ENCODE measurements at places on chromosomes 5 and 9. TPM values are rescaled to one million over a fixed set of nuclear protein-coding genes. Genes with fewer than 3 reads are reported as not detected.

ADCY2 gene
- total RNA-seq: not detected

CDH18 gene
- total RNA-seq: 1.1 TPM

QRFP gene
- not detected for total RNA-seq

DNA sequence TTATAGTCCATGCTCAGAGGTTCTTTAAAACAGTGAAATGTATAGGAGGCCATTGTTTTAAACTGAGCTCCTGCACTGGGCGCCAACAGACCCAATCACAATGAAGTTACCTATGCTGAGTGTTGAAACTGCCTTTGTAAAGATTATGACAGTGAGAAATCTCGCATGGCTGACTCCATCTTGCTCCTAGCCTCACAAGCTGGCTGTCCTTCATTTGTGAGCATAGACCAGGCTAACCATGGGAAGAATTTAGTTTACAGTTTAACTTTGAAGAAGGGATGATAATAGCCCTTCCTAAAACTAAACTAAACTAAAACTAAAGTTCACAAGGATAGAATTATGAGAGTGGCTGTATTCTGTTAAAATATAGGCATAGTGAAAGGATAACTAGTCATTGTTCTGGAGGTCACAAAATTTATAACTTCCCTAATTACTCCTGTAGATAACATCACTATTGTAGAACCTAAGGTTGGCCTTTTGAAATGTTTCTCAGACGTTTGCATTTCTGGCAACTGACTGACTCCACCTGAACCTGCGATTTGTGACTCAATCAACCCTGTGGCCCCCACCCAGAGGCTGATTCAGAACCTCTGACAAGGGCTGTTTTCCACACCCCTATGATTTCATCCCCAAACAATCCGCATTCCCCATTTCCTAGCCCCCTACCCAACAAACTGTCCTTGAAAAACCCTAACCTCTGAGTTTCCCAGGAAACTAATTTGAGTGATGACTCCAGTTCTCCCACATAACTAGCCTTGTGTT lies 59.1 kb downstream of the HMHB1 start:
- H3K4me1 ChIP-seq: no peaks in the 10 kb centered on the region
- no peak for DNase-seq
- no peaks in the 10 kb centered on the region for H3K27me3 ChIP-seq

GRCh38 chr5:34411470-34412346 lies 244.4 kb upstream of the RAI14 start:
- peak; percentile 47 for DNase-seq
- H3K4me1 ChIP-seq: peaks cover 13% of the 10 kb centered on the region
- no peak overlapping the region for H3K4me3 ChIP-seq
- H3K36me3 ChIP-seq: no peaks in the 10 kb centered on the region

- no peaks in the 10 kb centered on the region for H3K27me3 ChIP-seq
- no peak overlapping the region for H3K4me3 ChIP-seq
- H3K36me3 ChIP-seq: peaks cover 2% of the 10 kb centered on the region
- no peak overlapping the region for H3K27ac ChIP-seq
These were observed 66.9 kb downstream of the FANCC start for GRCh38 chr9:95250462-95251221.

DNA sequence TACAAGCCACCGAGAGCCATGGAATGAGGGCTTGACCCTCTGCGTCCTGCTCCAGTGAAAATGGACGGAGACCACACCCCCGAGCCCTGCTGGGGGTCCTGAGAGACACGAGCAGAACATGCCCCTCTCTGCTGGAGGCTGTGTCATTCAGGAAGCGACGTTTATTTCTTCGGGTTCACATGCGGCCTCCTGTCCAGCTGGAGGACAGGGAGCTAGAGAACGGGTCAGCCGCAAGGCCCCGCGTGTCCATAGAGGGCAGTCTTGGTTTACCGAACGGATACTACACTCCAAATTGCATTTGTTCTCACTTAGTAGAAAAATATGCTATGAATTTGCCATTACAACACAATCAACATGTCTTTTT lies 36.1 kb downstream of the MRPL36 start:
- no peak overlapping the region for H3K27ac ChIP-seq
- H3K27me3 ChIP-seq: peaks cover 7% of the 10 kb centered on the region
- H3K4me3 ChIP-seq: no peak overlapping the region
- peaks cover 5% of the 10 kb centered on the region for H3K4me1 ChIP-seq
- peak; percentile 72 for DNase-seq

- no peaks in the 10 kb centered on the region for H3K36me3 ChIP-seq
- H3K4me1 ChIP-seq: no peaks in the 10 kb centered on the region
- no peak overlapping the region for H3K4me3 ChIP-seq
- DNase-seq: no peak
These were observed 115.3 kb downstream of the PSD2 start for GRCh38 chr5:139910901-139911300.

SAXO1 gene
- total RNA-seq: under 0.01 TPM

PTPRD gene
- 0.18 TPM for total RNA-seq

- H3K36me3 ChIP-seq: no peaks in the 10 kb centered on the region
- peak overlapping the region; percentile 31 for H3K4me3 ChIP-seq
- peak; percentile 38 for DNase-seq
- no peak overlapping the region for H3K27ac ChIP-seq
These were observed 1.5 kb downstream of the CDC42SE2 start for GRCh38 chr5:131265311-131265803.

PCDHB2 gene
- 0.36 TPM for total RNA-seq

GRCh38 chr9:129750013-129750638 lies 2.7 kb downstream of the PTGES start:
- H3K4me3 ChIP-seq: no peak overlapping the region
- no peak overlapping the region for H3K27ac ChIP-seq
- H3K27me3 ChIP-seq: 0 out of 2 replicates have a peak, but pooled peaks cover under 1% of the 10 kb centered on the region
- H3K4me1 ChIP-seq: peaks cover 17% of the 10 kb centered on the region
- no peak for DNase-seq

GPX8 gene
- total RNA-seq: 201 TPM

DNA sequence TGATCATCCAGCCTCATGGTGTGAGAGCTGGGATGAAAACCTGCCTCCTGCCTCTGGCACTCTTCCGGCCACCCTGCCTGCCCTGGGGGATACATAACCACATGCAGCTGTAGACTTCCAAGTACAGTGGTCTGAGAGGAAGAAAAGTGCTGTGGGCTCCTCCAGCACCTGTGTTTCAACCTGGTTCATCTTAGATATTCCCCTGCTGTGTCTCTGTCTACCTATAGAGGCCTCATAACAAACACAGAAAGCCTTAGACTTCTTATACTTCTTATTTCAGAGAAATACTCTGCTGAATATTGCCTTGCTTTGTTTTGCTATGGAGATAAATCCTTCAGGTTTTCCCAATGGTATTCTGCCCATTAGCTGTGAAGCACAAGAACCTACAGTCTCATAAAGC lies 19.6 kb upstream of the TNFAIP8 start:
- no peaks in the 10 kb centered on the region for H3K27me3 ChIP-seq
- no peak for DNase-seq
- H3K27ac ChIP-seq: no peak overlapping the region
- no peak overlapping the region for H3K4me3 ChIP-seq
- H3K36me3 ChIP-seq: no peaks in the 10 kb centered on the region

GRCh38 chr9:6552498-6553121 lies 92.9 kb downstream of the GLDC start:
- H3K36me3 ChIP-seq: no peaks in the 10 kb centered on the region
- peaks cover 9% of the 10 kb centered on the region for H3K4me1 ChIP-seq
- peak; percentile 56 for DNase-seq
- no peak overlapping the region for H3K4me3 ChIP-seq
